ENCODE measurements at places on chromosomes 7 and 10.

DNA sequence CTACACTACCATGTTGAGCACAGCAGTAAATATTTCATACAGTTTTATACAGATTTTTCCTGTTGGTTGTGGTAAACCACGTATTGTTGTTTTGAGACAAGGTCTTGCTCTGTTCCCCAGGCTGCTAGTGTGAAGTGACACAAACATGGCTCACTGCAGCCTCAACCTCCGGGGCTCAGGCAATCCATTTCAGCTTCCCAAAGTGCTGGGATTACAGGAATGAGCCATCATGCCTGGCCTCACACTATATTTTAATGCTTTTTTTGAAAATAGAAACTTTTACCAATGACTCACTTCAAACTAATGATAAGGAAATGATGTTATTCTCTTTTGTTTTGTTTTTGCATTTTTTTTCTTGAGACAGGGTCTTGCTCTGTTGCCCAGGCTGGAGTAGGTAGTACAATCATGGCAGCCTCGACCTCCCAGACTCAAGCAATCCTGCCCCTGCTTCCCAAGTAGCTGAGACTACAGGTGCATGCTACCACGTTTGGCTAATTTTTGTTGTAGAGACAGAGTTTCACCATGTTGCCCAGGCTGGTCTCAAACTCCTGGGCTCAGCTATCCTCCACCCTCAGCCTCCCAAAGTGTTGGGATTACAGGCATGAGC, 210.6 kb downstream of the TPST1 start:
- DNase-seq, result no peak

DNA sequence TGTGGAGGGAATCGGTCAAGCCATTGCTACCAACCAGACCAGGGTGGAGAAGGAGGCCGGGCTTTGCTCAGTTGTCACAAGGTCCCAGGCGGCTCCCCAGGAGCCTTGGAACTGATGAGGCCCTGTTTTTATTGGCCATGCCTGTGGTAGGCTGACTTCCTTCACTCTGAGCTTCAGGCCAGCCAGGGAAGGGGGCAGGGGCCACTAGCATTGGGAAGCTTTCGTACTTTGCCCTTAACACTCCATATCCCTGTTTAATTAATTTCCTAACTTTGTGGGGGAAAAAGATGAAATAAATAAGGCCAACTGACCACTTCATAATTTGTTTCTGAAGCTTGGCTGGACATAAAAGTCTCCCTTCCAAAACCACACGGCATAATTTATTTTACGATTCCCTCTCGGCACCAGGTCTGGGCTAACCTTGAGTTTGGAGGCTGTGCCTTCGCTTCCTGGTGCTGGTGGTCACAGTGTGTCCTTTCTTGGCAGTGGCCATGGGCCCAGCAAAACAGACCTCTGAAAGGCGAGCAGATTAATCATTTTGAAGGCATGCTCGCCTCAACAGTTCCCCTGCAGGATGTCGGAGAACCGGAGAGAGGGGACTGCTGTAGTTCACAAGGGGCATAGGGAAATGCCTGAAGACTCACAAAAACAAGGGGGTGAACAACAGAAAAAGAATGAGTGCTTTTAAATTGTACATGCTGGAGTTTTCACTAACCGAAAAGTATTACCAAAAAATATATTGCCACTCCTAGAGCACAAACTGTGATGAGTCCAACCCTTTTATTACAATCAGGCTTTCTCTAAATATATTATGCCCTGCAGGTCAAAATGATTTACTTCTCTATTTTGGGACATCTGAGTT, 966.0 kb downstream of the LRMDA start:
- no peak for DNase-seq

GRCh38 chr10:124649214-124649613, 95.0 kb downstream of the FAM53B start:
- DNase-seq, result no peak

- no peak for DNase-seq
Observed at GRCh38 chr7:87935384-87935706, 1.3 kb downstream of the ADAM22 start.

DNA sequence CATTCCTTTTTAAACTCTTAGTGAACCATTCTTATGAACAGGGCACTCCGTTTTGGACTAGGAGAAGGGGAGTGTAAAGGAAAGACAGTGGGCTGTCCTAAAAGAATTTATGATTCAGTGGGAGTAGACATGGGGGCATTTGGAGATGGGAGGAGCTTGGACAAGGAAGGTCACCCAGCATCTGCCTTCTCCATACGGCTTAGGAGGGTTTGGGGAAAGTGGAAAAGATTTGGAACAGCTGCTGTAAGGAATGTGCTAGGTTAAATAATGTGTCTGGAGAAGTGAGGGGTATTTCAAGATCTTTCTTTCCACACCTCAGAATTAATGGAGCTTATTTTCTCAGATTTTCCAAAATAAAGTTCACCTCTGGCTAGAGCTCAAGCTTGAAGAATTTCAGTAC, 24.0 kb downstream of the SLC35G1 start:
- no peak for DNase-seq

DNA sequence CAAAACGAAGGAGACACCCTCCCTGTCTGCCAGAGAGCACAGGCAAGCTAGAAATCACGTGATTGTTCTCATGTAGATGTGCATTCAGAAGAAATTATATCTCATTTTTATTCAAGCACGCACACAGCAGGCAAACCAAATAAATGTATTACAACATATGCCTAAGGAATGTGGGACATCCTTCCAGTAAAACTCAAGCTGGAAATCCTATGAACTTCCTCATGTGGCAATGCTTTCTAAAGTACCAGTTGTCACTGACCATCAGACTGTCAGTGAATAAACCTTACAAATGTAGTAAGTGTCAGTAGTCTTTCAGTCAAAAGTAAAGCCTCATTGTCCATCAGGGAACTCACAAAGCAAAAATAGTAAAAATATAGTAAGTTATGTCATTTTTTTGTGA, 350.1 kb upstream of the POM121L12 start:
- no peak for DNase-seq

DNA sequence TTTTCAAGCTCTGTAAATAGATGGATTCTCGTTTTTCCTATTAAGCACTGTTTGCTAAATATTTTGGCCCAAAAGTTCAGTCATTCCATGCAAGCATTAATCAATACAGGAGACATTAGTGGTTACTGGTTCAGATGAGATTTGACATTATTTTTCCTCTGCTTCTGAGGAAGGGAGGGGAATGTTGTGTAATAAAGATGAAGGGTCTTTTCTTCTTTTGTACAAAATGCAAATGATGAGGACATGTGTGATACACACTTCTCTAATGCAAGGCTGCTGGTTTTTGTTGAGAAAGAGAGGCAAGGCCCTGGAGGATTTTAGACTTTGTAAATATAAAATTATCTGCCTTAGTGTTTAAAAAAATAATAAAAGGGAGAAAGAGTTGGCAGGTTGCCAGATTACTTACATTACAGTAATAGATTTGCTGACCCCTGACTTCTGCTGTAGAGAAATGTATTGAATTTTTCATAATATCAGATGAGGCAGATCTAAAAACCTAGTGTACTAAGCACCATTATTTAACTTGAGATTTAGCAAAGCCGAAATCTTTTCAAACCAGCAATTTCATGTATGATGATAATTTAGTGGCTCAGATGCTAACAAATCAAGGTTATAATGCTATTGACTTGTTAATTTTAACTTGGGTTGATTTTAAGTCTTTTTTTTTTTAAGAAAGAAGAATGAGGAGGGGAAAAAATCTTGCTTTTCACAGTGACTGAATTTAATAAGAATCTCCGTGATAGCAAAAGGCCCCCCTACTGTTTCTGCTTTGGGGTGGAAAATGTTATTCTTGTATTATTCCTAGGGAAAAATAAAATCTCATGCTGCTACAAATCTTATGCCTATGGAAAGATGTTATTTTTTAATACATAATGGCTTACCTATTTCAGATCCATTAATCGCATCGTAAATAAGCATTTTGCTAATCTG, 180.1 kb downstream of the ARID5B start:
- DNase-seq, result no peak

- DNase-seq, result no peak
Observed at GRCh38 chr10:61754587-61755550, 92.1 kb downstream of the CABCOCO1 start.

GRCh38 chr7:148898845-148899484, 14.9 kb upstream of the EZH2 start:
- DNase-seq, result no peak

DNA sequence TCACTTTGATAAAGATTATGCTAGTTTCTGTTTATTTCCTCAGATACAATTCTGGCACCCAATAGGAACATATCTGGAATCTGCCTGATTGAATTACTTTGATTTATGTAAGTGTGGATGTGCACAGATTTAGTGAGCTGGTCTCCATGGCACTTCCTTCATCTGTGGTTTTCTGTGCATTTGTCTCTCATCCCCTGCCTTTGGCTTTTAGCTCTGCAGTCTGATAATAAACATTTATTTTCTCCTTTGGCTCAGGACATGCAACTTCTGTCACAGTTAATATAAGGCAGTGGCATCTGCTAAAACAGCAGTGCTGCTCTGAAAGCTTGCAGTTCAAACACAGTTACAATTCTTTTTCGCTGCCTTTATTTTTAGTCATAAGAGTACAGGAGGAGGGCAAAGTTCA, 273.7 kb upstream of the CHRM2 start:
- no peak for DNase-seq

DNA sequence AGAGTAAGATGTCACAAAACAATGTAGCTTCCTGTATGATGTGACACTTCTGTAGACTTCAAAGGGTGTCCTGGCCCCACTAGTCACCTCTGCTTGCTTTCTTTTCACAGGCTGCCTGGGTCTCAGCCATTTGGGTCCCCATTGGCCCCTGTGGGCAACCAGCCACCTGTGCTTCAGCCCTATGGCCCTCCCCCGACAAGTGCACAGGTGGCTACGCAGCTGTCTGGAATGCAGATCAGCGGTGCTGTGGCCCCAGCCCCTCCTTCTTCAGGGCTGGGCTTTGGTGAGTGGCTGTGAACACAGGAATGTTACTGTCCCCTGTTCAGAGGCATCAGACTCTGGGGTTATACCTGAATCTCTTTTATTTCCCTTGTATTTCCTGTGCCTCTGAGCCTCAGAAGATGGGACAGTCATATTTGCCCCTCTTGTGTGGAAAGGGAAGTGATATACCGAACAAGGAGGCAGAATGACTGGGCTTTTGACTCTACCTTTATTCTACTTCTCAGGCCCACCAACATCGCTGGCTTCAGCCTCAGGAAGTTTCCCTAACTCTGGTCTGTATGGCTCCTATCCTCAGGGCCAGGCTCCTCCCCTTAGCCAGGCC, 15.4 kb downstream of the SEC24C start:
- DNase-seq, result no peak

DNA sequence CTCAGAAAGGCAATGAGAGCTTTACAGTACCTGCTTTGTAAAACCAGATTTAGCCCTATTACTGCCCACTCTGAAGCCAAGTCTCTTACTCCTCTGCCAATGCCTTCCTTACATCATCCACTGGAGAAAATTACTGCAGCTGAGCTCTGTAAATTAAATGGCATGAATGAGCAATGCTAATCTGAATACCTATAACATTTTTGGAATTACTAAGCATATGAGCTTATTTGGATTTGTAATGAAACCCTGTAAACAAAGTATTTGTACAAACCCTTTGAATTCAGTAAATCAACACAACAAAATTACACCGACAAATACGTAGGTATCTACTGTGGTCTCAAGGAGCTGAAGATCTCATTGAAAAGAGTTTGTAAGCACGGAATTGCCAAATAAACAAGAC, 12.1 kb upstream of the CCNY start:
- DNase-seq, result no peak

- DNase-seq, result no peak
Observed at GRCh38 chr10:50395271-50395670, 144.0 kb upstream of the ASAH2 start.

GRCh38 chr10:121823993-121824463, 103.8 kb downstream of the ATE1 start:
- DNase-seq, result no peak

DNA sequence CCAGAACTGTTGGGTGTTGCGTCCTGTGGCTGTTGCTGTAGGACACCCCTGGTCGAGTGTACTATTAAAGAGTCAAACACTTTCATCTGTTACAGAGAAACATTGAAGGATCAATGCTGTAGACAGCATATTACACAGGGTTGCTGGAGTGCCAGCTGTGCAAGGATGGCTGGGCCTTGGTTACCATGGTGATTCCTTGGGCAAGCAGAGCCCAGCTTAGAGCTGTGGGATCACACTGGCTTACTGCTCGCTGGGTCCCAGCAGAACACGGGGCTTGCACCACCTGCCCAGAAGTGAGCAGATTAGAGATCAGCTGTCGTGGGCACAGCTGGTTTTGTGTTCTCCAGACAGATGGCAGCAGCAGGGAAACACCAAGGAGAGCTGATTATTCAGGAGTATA, 76.0 kb downstream of the GPR141 start:
- DNase-seq, result no peak

DNA sequence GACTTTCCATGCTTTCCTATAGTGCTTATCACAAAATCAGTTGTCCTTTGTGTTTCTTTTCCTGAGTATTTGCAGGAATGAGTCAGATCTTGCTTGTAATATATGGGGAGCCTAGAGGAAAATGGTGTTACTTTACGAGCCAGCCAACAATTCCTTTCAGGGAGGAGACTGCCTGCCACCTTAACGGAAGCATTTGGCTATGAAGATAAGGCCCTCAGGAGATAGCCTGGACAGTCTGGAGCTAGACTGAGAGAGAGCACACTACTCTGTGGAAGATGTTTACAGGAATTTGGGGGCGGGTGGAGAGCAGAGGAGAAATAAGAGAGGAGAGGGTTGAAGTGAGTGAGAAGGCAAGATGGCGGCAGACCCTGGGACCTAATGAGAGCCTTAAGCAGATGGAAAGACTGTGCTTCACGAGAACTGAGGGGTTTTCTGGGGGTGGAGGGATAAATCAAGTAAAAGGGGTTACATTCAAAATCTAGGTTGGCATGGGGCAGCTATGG, 126.3 kb downstream of the SNX10 start:
- no peak for DNase-seq

DNA sequence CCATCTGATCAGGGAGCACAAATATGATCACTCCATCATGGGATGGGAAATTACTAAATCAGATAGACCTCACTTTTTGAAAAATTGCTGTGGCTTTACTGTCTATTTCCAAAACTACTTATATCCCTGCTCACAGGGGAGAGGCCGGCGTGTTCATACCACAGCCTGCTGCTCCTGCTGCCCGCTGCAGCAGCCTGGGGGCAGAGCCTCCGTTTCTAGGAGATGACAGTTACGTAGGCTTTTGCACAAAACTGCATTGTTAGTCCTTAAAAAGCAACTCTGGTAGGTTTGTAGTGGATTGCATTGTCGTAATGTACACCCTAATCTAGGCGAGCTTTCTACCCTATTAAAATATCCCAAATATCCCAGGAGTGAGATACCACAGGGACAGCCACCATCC, 203.7 kb downstream of the EBF3 start:
- DNase-seq, result no peak

DNA sequence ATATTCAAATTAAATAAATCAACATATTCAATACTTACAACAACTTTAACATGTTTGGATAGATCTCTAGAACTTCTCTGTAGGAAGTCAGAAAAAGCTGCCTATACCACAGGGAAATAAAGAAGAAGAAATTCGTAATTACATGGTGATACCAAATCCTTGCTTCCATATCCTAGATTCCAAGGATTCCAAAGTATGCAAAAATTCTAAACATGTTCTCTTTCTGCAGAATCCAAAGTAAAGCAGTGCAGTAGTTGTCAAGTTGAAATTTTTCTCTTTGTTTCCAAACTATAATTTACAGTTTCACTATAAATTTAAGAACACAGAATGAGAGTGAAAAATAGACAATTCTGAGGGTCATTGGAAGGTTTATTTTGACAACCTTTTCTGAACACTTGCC, 233.7 kb upstream of the PTN start:
- no peak for DNase-seq
